Stimulated activated CD4-positive, alpha-beta T cell treated with anti-CD3 and anti-CD28 coated beads, Interleukin-4, amount 100 ng/mL, for 1 hour (primary cell): ENCODE measurements at places on chromosomes 5 and 9.
A peak's percentile ranks its signal among the peaks of the same experiment; 100 is the strongest.

DNA sequence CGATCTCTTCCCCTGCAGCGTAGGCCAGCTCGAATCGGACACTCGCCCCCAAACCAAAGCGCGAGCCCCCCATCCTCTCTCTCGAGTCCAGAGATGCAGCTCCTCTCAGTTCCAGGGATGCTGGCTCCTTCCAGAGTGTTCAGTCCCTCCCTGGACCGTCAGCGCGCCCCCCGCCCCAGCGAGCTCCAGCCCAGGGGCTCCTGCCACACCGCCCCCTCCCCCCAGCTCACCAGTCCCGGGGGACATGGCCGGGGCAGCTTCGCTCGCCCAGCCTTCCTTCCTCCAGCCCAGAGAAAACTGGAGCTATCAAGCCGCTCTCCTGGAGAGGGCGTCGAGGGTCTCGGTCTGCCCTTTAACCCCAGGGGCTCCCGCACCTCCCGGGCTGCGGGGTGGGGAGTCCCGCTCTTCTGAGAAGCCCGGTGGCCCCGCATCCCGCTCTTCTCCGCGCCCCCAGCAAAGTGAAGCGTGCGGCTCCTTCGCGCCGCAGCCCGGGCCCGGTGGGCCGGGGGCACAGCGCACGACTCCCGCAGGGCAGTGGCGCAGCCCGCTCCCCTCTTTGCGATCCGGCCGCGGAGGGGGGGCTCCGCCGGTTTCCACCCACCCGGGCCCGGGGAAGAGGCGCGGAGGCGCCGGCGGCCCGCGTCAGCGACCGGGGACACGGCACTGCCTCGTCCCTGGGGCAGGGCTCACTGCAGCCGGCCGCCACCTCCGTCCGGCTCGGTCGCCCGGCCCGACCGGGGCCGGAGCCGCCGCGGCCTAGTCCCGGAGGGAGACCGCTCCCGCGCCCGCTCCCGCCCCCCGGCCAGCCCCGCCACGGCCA is 587 bp downstream of the MIER3 start:
- peak; percentile 32 for DNase-seq

GRCh38 chr5:170269579-170269978 is 28.0 kb downstream of the LCP2 start:
- peak; percentile 32 for DNase-seq

- no peak for DNase-seq
Measured at GRCh38 chr9:130539420-130540223, 39.8 kb upstream of the FUBP3 start.

DNA sequence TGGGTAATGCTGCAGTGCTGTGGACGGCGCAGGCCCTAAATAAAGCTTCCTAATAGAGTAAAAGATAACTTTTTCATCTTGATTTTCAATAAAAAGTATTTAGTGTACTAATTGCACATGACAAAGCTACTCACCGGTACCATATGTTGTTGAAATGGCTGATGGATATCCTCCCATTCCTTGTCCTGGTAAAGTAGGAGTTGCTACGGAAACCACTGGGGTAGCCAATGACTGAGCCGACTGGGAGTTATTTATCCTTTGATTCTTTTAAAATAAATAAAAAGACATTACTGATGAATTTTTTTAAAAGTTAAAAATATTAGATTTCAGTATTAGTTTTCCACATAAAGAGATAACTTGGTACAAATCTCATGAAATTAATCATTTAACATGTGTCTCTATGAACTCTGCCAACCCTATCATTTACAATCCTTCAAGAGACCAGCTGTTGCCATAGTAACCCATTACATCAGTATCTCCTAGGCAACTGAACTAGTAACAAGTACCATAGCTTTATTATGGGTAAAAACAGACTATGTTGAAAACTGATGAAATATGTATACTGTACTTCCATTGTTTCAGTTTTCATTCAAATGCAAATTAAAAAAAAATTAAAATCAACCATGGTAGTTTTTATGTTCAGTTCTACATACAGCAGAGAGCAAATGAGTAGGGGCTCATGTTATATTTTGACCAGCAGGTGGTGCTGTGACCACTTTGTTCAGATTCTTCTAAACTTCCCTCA is 153.7 kb downstream of the MEF2C start:
- peak; percentile 36 for DNase-seq

DNA sequence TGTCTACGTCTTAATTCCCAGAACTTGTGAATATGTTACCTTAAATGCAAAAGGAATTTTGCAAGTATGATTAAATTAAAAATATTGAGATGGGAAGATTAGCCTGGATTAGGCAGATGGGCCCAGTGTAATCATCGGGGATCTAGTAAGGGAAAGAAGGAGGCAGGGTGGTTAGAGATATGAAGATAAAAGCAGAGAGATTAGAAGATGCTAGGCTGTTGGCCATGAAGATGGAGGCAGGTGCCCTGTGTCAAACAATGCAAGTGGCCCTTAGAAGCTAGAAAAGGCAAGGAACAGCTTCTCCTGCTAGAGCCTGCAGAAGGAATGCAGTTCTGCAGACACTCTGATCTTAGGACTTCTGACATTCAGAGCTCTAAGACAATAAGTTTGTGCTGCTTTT is 28.8 kb upstream of the ISOC1 start:
- no peak for DNase-seq

DNA sequence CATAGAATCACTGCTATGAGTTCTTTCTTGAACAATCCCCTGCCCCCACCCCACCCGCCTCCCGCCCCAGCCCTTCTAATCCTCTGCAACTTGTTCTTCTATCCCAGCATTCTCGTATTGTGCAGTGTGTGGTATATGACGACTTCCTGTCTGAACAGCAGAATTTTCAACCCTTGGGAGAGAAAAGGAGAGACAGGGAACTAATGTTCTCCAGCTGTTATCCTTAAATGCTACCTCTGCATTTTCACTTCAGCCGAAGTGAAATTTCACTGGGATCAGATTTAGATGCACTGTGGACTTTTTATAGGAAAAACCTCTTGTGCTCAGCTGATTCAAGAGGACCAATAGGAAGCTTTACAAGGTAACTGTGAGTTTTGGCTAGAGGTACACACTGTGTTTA is 2.2 kb downstream of the FBXL7 start:
- no peak for DNase-seq

DNA sequence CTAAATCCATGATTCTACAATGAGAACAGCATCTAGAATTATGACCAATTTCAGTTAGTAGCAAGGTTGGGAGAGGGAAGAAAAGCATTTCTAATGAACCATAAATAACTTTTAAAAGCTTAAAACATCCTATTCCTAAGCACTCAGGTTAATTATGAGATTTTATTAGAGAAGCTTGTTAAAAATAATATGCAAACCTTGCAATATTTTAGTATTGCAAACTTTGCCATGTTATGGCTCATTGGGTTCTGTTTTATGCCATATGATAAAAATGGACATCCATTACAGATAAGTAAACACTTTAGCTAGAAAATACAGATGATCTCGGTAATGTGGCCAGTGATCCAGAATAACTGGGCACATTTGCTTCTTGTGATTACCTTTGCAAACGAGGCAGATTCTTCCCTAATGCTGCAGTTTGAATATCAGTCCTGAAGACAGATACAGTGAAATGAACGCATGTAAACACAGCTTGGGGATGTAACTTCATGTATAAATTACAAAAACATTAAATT is 447.0 kb downstream of the PLK2 start:
- no peak for DNase-seq

DNA sequence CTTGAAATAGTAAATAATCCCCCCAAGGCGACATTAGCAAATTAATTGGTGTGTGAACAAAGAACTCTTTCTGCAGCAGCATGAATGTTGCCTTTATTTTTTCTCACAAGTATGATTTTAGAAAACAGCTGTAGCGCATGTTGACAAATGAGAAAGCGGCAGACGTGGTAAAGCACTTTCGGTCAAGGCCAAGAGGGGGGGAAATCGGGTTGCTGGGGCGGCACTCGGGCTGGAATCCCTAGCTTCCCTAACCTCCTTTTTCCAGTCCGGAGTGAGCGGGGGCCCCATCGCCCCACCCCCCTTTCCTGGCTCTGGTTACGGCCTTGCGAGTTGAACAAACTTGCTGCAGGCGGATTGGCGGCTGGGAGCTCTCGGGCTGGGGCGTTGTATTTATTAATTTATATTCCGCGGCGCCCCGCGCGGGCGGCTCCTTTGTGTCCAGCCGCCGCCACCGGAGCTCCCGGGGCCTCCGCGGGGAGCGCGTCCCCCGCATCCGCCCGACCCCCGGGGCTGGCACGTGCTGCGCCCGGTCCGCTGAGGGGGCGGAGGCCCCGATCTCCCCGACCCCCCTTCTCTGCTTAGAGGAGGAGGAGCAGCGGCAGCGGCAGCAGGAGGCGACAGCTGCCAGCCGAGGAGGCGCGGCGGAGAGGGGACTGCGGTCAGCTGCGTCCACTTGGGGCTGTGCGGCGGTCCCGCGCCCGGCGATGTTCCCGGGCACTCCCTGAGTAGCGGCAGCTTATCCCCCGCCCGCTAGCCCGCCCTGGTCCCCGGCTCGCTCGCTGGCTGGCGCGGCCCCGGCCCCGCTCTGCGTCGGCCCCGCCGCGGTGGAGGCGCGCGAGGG is at the start of gene RHOBTB3:
RHOBTB3 (plus strand) TSS at position 607 of the 841 bp plus-strand sequence. CDS start 347 bp downstream, outside the sequence.
- peak; percentile 54 for DNase-seq

DNA sequence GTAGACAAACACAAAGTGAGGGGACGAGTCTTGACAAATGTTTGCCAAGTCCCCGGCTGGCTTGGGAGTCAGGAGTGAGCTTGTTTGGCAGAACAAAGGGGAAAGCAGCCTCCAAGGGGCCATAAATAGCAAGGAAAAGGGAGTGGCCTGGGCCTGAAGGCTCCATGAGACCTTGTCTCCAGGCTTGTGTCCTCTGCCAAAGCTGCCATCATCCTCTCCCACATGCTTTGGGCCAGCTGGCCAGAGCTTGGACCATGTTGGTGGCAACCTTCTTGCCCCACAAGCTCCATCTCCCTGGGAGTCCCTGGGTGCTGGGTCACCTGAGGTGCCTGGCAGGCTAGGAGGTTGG is 13.3 kb upstream of the PITX1 start:
- DNase-seq, result no peak

GRCh38 chr5:1666812-1667588 is 132.6 kb downstream of the MRPL36 start:
- DNase-seq, result peak; percentile 59

DNA sequence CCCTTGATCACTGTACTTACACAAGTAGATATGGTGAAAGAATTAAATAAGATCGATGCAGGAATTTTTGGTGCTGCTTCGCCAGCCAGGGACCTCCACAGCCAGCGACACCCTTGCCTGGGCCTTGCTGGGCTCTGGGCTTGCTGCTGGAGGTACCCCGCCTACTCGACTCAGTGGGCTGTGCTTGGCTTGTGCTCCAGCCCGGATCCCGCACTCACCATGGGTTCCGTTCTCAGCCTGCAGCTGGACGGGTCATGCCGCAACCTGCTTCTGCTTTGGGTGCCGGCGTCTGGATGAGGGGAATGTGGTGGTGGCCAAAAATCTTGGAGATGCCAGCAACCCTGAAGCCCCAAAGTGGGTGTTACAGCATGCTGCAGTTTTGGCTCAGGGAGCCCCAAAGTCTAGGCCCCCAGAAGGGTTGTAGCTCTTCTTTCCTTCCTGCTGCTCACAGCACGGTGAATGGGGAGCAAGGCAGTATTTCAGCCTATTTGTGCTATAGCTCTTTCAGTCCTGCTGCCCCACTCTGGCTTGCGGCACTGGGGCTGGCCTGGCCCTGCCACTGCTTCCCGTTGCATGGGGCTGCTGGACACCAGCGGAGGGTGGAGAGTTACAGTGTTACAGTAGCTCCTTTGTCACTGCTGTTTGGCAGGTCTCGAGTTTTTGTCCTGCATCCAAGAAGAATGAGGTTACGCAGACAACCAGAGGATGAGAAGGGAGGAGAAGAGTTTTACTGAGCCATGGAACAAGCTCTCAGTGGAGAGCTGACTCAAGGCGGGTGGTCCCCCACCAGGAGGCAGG is 48.0 kb downstream of the TARS1 start:
- no peak for DNase-seq

- DNase-seq, result no peak
Measured at GRCh38 chr9:87441251-87441650, 56.4 kb upstream of the DAPK1 start.

- DNase-seq, result no peak
Measured at GRCh38 chr5:155655569-155655968, 642.0 kb downstream of the KIF4B start.

GRCh38 chr9:94613003-94613402 is 19.4 kb upstream of the FBP2 start:
- DNase-seq, result no peak

- DNase-seq, result no peak
Measured at GRCh38 chr5:139574641-139575312, 13.6 kb downstream of the UBE2D2 start.

DNA sequence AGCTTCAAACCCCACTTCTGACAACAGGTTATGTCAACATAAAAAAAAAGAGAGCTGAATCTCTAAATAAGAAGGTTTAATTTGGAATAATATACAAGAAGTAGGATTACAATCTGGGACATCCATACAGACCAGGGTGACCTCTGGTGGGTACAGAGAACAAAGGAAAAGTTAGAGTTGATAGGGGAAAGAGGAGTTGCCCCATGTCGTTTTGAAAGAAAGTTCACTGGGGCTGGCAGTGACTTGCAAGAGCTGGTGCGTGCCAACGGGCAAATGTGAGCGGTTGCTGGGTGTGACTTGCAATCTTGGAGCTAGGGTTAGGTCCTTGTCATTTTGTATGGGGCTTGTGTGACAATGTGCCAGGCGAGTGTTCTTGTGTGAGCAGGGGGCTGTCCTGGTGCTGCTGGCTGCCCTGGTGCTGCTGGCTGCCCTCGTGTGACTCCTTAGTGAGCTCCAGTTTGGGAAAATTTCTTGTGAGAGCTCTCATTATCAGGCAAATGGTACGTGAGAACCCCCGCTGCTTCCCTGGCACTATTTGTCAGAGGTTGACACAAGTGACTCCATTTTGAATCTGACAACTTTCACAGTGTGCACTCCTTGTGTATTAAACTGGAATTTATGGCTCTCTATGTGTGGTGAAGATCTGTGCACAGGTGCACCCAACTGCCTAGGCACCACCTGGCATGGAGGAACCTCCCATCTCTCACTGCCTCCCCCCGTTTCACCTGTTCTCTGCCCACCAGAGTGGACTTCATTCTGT is 69.8 kb downstream of the UBE2QL1 start:
- DNase-seq, result no peak

DNA sequence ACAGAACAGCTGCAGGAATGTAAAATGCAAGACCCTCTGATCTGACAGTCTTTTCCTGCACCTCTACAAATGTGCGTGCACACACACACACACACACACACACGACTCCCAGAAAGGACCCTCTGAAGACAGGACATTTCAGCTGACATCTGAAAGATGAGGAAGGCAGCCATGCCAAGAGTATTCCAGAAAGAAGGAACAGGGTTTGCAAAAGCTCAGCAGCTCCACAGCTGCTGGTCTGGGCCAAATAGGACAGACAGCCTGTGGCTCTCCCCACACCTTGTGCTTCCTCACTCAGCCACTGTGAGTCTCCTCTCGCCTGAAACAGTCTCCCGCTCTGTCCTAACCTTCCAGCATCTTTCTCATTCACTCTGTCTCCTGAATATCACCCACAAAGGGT is 189.0 kb downstream of the PALM2AKAP2 start:
- no peak for DNase-seq

- no peak for DNase-seq
Measured at GRCh38 chr5:180394031-180394636, 41.0 kb upstream of the GFPT2 start.
